ENCODE measurements at places on chromosomes 3 and 15.

DNA sequence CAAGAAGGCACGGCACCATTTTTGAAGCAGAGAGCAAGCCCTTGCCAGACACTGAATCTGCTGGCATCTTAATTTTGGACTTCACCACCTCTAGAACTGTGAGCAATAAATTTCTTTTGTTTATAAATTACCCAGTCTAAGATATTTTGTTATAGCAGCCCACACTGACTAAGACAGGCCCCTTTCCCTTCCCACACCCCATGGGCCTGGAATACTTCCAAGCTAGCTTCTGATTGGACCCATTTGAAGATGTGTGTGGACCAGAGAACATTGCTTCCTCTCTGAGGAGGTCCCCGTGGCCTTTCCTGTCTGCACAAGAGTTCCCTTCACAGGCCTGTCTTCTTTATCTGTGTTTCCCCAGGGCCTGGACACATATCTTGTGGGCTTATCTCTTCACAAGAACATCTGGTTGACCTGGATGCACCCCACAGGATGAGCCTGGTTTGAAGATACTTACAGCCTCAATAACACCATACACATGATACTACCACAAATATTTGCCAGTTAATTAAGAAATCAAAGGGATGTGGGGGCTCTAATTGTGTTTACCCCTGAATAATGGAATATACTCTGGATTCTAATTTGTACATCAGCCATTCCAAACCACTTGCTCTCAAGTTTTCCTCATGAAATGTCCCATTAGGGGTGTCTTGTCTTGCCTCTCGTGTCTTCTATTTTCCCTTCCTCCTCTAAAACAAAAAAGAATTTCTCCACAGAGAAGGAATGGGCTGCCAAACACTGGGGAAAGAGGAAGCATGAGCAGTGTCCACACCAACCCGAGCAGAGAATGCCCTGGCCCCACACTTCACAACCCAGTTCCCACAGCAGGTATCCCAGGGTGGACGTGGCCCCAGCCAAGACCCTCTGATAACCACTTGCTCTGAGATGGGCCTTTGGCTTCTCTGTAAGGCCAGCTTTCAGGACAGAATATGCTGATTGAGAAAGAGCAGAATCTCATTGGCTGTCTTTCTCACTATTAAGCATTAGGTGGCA lies 42.5 kb downstream of the GLB1 start:
- no peak for DNase-seq

GRCh38 chr3:129504471-129505100 lies 23.9 kb upstream of the RHO start:
- DNase-seq, result no peak

DNA sequence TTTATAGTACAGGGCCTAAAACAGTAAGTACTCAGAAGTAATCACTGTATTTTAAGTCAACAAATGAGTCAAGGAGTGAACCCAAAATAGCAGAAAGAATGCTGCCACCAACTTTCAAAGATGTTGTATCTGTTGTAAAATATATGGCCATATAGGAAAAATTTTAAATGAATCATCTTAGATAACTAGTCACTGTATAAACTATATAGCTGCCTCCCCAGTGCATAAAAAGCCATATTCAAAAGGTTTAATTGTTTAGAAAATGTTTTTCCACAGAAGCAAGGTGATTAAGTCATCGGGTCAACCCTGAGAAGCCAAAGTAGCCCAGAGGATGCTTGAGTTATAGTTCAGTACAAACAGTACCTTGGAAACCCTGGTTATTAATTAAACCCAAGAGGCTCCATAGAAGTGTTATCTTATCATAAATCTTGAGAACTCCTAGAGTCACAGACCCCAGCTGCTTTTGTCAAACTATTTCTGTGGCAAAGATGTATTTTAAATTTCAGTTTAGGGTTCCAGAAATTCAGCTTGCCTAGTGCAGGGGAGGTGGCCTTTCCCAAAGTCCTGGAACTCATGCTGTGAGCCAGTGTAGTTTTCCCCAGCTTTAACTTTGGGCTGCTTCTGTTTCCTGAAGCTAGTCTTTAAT lies 39.2 kb downstream of the MBNL1 start:
- DNase-seq, result peak; percentile 74

GRCh38 chr15:81398910-81399551 lies 25.0 kb upstream of the TMC3 start:
- DNase-seq, result no peak

GRCh38 chr3:190336516-190337189 lies 14.4 kb upstream of the CLDN1 start:
- DNase-seq, result no peak

- no peak for DNase-seq
Measured at GRCh38 chr15:35123743-35124142, 38.6 kb upstream of the NANOGP8 start.

DNA sequence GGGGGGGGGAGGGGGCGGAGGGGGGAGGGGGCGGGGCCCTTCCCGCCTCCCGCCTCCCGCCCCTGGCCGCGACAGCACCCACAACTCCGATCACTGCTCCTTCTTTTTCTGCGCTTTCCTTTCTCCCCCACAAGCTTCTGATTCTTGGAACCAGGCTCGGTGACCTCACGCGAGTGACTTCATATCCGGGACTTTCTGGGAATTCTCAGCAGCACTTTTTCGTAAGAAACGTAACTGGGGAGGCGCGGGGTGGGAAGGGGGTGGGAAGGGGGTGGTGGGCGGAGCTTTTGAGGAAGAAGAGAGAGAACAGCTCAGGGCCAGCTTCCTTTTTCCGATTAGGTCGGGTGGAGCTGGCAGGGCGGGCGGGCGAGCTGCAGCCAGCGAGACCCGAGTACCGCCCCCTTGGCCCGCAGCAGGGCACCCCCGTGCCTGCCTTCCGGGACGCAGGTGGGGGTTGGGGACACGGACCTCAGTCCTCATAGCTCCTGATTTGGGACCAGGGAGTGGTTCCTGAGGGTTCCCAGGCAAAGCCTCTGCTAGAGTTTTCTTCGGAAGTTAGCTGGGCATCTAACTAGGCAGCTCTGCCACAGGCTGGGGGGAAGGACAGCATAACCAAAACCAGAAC lies 14.6 kb downstream of the XIRP1 start:
- DNase-seq, result peak; percentile 94

DNA sequence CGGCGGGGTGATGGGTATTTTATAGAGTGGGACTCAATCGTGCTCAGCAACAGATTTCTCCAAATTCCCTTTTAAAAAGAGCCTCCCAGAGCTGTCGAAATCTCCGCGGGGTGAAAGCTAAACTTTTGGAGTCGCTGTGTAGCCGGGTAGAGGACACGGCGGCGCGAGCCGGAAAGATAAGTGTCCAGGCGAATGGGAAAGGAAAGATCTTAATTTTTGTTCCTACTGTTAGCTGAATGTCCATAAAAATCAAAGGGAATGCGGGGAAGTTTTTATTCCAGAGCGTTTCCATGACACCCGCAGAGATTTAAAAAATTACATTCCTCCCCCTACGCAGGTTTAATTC lies 9.1 kb downstream of the EOMES start:
- DNase-seq, result no peak

- DNase-seq, result no peak
Measured at GRCh38 chr3:154791611-154792010, 288.5 kb upstream of the MME start.

- no peak for DNase-seq
Measured at GRCh38 chr3:6125520-6125919, 735.4 kb upstream of the GRM7 start.

DNA sequence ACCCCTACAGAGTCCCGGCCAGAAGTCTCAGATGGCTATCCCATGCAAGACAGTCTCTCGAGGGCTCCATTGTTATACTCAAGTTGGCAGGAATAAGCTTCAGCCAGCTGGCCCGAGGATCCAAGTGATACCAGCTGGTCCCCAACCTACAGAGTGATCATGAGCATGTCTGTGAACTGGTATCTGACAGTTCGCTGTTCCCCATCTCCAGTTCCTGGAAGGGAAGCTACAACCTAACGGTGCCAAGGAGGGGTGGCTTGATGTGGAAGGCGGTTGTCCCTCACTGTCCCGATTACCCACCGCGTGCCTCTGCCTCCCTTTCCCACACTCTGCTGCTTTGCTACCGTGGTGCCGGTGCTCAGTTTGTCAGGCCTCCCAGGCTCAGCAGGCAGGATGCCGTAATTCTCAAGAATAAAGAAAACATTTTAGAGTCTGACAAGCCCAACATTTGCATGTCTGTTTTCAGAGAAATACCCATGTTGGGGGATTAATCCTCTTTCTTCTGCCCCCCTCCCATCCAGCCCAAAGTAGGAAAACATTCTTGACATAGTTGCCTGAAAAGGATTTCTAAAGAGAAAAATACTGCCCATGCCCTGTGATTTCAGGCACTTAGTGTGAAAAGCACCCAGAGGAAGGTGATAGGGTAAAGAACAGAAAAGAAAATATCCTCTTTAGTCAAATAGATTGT lies 49.4 kb upstream of the HES1 start:
- no peak for DNase-seq

DNA sequence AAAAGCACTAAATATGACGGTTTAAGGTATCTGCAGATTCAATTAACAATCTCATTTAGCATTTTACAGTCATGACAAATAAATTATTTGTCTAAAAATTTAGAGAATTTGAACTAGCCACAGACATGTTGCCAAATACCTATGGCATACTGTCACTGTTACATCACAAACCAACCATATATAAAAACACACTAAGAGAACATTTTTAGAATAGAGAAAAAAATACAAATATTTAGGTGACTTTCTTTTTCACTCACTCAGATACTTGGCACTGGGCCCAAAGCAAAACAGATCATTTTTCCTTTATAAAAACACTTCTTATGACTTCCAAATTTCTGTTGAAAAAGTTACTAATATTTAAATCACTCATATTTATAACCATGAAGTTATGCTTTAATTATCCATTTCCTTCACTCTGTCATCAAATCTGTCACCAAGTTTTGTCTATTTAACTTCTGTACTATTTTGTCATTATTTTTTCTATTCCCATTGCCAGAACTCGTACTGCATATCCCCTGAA lies 644.7 kb downstream of the OTOL1 start:
- peak; percentile 88 for DNase-seq

DNA sequence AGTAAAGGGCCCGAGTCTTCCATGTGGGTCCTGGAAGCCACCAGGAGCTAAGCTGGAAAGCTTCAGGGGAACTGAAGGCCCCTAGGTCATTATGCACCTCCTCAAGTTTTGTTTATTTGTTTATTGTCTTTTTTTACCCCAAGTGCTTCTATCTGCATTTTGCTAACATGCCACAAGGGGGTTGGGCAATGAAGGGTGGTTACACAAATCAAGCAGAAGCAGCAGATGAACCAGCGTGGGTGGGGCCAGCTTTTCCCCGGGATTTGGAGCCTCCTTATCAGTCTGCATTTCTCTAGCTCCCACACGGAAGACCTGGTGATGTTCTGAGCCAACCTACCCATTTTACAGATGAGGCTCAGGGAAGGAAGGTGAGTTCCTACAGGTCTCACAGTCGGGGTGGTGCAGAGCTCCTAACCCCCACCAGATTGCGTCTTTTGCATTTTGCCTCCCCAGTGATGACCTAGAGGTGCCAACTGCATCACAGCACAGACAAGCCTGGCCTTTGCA lies 16.8 kb downstream of the TMC3 start:
- no peak for DNase-seq

DNA sequence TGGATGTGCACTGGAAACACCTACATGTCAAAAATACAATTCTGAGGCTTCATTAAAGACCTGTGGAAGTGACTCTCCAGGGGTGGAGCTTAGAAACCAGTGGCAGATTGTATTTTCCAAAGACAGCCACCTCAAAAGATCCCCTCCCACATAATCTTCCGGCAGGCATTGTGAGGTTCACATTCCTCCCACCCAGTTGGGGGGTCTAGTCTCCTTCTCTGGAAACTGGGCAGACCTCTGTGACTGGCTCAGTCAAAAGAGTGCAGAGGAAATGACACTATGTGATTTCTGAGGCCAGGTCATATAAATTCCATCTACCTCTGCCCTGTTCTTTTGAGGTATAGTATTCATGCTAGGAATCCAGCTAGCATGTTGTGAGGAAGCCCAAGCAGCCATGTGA lies 1.9 kb upstream of the CFAP92 start:
- DNase-seq, result no peak

DNA sequence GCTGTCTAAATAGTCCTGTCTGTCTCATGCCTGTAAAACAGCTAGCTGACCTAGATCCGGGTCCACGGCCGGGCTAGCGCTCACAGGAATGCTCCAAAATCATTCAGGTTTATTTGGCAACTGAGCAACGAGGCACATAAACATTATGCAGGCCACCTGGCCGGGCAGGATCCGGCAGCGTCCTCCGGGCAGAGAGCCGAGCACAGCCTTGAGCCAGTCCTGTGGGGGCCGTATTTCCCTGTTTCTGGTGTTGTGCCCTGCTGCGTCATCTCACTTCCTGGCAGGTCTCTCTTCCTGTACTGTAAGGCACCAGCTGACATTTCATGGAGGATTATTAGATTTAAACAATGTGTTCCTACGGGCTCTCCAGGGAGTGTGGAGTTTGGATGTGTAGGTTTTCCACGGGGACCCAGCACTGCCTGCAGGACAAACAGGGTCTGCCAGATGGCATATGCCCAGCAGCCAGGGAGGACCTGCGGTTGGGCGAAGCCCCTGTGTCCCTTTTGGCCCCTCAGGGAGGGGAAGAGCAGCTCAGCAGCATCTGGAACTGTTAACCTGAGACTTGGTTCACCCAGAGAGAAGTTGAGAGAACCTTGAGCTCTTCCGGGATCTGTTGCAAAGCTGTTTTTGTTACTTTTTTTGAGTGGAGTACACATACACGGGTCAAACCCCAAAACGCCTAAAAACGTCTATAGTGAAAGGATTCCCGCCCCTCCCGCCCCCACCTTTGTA lies 16.6 kb upstream of the LRRK1 start:
- DNase-seq, result peak; percentile 80

GRCh38 chr15:67660446-67660845 lies 117.9 kb downstream of the MAP2K5 start:
- DNase-seq, result no peak

GRCh38 chr3:43766672-43767465 lies 76.1 kb downstream of the ABHD5 start:
- peak; percentile 93 for DNase-seq

DNA sequence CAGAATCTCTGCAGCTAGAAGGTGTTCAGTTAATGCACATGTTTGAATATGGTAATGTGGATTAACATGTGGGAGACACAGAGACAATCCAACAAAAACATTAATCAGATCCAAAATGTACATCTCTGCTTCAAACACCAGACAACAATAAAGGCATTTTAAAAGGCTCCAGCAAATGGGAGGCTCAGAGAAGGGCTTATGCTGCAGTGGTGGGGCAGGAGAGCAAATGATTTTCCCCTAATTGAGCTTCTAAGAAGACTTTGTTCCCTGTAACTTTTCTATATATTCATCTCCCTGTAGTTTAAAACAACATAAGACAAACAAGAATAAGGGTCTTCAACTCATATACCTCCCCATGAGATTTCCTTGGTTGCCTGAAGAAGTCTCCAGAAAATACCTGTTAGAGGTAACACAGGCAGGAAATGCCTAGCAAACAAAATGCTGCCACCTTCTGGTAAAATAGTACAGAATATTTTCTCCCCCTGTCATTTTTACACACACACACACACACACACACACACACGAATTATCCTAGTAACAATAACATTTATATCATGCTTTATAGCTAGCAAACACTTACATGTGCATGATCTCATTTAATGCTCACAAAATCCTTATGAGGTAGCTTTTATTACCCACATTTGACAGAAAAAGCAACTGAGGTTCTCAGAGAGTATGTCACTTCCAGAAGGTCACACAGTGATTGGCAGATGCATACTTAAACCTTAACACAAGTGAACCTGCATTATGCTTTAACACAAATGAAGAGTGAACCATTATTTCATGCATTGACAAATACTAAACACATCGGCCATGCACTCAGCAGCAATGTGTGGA lies 123.4 kb upstream of the MB21D2 start:
- peak; percentile 76 for DNase-seq

GRCh38 chr3:11386465-11387113 lies 114.4 kb downstream of the ATG7 start:
- DNase-seq, result no peak

GRCh38 chr3:40718209-40718608 lies 193.4 kb downstream of the ZNF621 start:
- DNase-seq, result no peak

Data from ELR (cell line).